ENCODE measurements at places on chromosomes 4 and X.

GRCh38 chr4:159268607-159269006 lies 165.7 kb downstream of the RAPGEF2 start:
- no peak for DNase-seq

DNA sequence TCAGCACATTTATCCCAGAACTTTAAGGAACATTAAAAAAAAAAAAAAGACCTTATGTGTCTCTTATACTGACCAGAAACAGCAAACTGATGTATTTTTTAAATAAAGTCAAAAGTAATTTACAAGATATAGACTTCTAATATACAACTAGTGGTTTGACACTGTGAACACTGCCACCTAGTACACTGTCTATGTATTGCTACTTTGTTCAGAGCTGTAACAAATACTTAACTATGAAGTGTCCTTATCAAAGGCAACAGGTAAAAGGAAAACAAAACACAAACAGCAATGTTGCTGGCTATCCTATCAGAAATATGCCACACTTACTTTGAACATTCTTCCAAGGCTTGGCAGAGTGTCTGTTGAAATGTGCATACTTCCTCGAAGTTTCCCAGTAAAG lies 60.4 kb downstream of the CD40LG start:
- no peak for DNase-seq

DNA sequence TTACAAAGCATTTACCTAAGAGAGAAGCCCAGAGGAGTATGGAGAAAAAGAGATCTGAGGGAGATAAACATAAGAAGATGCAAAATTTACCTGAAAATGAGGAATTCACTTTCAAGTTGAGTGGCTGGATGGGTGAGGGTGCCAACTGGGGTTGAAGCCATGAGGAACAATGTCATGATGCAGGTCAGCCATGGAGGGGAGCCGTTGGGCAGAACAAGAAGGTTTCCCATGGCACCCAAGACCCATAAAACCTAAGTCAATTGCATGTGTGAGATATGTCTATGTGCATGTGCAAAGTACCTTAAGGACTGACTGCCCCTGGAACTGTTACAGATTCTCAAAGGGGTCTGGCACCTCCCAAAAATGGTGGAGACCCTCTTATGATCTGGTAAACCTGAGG lies 46.6 kb upstream of the PRRG1 start:
- DNase-seq, result no peak

GRCh38 chr4:134470544-134470943 lies 269.0 kb upstream of the PABPC4L start:
- no peak for DNase-seq

- no peak for DNase-seq
Measured at GRCh38 chrX:10072786-10073568, 83.8 kb upstream of the CLCN4 start.

GRCh38 chr4:177283167-177283566 lies 26.5 kb upstream of the NEIL3 start:
- DNase-seq, result no peak

GRCh38 chrX:3159995-3160720 lies 118.9 kb downstream of the ARSF start:
- no peak for DNase-seq

GRCh38 chrX:129958814-129959492 lies 23.5 kb upstream of the BCORL1 start:
- no peak for DNase-seq

DNA sequence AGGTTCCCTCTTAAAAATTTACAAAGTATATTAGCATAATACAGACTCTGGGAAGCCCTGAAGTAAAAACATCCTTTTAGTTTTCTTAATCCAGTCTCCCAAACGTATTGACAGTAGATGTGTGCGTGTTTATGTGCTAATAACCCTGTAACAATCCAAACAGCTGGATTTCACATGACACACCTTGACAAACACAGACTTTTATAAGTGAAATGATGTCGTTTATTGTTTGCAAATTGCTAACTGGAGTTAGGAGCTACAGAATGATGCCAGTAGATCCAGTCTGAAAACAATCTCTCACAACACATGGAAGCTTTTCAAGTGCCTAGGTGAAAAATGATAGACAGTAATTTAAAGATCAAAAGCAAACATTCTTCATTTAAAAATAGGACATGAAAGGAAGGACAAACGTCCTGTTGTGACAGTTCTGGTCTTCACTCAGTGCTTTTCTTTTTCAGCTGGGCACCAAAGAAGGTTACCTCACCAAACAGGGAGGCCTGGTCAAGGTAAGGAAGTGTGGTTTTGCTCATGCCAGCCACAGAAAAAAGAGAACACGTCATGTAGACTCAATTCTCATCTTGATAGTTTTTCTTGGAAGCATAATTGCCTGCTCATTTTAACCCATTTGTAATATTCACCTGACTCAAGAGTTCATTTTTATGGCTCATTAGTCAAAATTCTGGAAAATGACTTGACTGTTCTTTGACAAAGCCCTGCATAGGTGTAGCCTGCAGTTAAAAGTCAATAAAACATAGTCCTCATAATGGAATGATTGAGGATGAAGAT lies 32.9 kb downstream of the LAMTOR3 start:
- no peak for DNase-seq

- no peak for DNase-seq
Measured at GRCh38 chr4:36288731-36289426, 7.5 kb downstream of the DTHD1 start.

DNA sequence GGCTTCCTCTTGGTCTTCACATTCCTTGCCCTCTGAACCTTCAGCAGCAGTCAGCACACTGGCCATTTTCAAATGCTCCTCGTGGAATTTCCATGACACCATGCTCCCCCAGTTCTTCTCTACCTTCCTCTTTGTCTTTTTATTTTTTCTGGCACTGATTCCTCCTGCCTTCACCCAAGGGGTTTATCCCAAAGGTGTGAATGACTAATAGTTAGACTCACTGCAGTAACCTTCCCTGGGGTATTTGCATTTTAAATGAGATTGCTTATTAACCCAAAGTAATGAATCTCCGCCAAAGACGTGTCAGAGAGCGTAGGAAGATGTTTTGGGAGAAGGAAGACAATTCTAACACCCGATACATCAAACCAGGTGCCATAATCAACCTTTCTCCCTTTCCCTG lies 36.2 kb downstream of the CD40LG start:
- no peak for DNase-seq
